ENCODE measurements at places on chromosomes 4 and X.

GRCh38 chr4:163611182-163611581, 116.7 kb downstream of the TMA16 start:
- DNase-seq = no peak

GRCh38 chrX:130539721-130540321, 138.0 kb downstream of the RBMX2 start:
- no peak for DNase-seq

GRCh38 chrX:20015945-20016615, 25.2 kb upstream of the BCLAF3 start:
- DNase-seq = no peak

DNA sequence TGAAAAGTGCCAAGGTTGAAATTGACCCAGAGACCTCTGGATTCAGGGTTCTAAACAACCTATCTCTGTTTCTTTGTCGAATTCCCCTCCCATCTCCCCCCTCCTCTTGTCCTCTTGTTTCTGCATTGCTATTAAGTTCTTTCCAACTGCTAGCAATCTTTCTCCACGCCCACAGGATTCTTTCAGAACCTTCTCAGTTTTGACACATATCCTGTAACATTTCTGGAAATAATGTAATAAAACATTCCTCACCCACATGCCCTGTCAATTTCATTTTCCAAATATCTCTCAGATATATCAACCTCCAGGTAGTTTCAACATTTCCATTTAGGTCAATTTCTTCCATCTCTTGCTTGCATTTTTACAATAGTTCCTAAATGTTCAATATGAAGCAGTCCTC, 1105.9 kb downstream of the ARAP2 start:
- no peak for DNase-seq

DNA sequence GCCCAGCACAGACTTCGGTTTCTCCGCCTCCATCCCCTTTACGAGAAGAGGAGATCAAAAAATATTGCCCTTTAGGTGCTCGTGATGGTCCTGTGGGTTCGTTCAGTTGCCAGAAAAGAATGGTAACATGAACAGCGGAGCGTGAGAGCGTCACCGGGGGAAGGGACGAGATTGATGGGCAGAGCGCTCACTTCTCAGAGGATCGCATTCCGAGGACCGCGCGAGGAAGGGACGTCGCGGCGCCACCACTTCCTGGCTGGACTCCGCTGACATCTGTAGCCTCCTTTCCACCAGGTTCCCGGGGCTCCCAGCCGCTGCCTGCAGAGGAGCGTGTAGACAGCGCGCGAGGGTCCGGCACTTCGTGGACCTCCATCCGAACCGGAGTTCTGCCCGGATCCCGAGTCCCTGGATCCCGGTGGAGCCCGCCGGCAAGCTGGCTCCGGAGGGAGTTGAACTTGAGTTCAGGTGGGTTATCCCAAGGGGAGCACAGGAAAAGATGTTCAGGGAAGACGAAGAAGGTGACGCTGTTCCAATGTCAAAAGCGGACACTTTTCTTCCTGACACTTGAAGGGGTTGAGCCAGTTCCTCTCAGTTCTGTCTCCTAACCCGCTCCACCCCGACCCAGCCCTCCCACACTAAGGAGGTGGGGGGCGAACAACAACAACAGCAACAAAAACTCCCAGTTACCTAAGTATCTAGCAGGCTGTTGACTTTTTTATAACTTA, 484 bp downstream of the GALNTL6 start:
- no peak for DNase-seq

DNA sequence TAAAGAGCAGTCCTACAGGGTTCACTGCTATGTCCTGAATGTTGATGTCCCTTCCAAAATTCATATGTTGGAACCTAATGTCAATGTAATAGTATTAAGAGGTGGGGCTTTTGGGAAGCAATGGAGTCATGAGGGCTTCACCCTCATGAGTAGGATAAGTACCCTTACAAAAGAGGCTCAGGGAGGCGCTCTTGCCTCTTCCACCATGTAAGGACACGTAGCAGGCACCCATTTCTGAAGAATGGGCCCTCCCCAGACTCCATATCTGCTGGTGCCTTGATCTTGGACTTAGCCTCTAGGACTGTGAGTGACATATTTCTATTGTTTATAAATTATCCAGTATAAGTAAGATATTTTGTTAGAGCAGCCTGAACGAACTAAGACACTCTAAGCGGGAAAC, 15.8 kb downstream of the MED28 start:
- no peak for DNase-seq

DNA sequence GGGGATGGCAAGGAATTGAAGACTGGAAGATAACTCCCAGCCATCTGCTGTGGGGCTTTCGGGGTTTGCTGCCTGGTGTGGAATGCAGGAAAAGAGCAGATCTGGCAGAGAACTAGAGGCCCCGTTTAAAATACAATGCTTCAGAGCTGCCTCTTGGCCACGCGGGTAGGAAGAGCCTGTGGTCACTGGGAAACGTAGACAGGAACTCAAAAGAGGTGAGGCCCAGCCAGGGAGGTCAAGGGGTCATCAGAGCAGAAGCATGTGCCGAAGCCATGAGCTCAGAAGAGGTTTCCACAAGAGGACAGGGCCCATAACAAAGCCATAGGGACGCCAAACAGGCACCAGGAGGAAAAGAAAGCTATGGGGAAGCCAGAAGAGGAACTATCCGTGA, 14.5 kb upstream of the STS start:
- DNase-seq = no peak

DNA sequence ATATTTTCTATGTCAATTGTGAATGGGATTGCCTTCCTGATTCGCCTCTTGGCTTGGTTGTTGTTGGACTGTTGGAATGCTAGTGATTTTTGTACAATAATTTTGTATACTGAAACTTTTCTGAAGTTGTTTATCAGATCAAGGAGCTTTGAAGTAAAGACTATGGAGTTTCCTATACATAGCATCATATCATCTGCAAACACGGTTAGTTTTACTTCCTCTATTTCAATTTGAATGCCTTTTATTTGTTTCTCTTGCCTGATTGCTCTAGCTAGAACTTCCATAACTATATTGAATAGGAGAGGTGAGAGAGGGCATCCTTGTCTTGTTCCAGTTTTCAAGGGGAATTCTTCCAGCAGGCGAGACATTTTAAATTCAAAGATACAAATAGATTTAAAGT, 226.5 kb downstream of the FBXO8 start:
- no peak for DNase-seq

- DNase-seq = no peak
Observed at GRCh38 chr4:3315566-3315965, 22.7 kb downstream of the RGS12 start.

- DNase-seq = no peak
Observed at GRCh38 chrX:19840899-19841648, 46.3 kb downstream of the SH3KBP1 start.
